RWPE1 (cell line): ENCODE measurements at places on chromosomes 11 and 22.
A peak's percentile ranks its signal among the peaks of the same experiment; 100 is the strongest.

GRCh38 chr11:120229451-120230424 is 10.2 kb upstream of the POU2F3 start:
- DNase-seq = peak; percentile 63

- DNase-seq = no peak
Measured at GRCh38 chr11:126581871-126582648, 226.6 kb downstream of the ST3GAL4 start.

GRCh38 chr11:17354601-17354991 is 3.0 kb downstream of the NCR3LG1 start:
- peak; percentile 65 for DNase-seq

DNA sequence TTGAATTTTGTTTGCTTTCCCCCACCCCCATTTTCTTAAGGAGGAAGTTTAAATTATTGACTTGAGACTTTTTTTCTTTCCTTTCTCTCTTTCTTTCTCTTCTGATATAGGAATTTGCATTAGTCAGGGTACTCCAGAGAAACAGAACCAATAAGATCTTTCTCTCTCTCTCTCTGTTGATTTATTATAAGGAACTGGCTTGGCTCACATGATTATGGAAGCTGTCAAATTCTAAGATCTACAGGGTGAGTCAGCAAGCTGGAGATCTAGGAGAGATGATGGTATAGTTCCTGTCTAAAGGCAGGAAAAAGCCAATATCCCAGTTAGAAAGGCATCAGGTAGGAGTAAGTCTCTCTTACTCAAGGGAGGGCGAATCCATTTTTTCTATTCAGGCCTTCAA is 64.0 kb downstream of the CCDC81 start:
- DNase-seq = no peak

GRCh38 chr11:80626721-80627120 is 1185.9 kb upstream of the TENM4 start:
- DNase-seq = no peak

DNA sequence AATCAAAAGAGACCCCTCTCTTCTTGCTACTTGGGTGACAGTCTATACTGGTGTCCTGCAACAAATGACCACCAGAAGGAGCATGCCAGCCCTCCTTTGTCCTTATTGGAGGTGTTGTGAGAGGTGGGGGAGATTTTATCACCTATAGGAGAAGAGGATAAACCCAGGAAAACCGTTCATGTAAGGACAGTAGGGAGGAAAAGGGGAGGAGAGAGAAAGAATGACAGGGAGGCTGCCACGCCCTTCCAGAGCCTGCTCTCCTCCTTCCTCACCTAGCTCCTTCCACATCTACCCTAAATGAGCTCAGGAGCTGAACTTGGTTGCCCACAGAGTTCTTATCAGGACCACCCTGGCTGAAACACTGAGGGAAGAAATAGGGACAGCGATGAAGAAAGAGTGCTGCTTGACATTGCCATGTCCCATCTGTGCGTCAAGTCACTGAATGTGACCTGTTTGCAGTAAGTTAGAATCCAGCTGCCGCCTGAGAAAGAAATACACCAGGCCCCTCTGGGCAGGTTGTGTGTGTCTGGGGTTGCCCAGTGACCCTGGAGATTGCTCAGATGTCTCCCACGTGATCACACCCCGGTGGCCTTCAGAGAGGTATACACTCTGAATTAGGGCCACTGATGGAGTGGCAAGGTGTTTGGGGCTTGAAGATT is 40.4 kb upstream of the ETS1 start:
- DNase-seq = no peak

DNA sequence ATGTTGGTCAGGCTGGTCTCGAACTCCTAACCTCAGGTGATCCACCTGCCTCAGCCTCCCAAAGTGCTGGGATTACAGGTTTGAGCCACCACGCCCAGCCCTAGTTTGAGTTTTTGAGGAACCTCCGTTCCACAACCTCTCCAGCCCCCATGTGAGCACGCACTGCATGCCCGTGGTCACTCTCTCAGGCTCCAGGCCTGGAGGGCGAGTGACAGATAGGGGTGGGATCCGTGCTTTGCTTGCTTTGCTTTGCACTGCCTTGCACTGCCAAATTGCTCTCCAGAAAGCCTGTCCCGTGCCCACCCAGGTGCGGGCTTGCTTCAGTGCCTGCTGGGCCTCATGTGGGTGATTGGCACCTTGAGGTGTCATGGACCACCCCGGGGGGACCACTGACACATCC is 29.9 kb downstream of the FGF4 start:
- DNase-seq = no peak

GRCh38 chr11:65578667-65579066 is 2.8 kb downstream of the EHBP1L1 start:
- DNase-seq = no peak

DNA sequence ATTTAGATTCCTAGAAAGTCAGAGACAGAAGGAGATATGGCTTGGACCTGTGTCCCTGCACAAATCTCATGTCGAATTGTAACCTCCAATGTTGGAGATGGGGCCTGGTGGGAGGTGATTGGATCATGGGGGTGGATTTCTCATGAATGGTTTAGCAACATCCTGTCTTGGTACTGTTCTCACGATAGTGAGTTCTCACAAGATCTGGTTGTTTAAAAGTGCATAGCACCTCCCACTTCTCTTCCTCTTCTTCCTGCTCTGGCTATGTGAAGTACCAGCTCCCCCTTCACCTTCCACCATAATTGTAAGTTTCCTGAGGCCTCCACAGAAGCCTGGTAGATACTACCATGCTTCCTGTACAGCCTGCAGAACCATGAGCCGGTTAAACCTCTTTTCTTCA is 27.6 kb upstream of the PAMR1 start:
- DNase-seq = no peak

GRCh38 chr22:46081036-46081830 is 69.1 kb upstream of the PPARA start:
- DNase-seq = no peak

DNA sequence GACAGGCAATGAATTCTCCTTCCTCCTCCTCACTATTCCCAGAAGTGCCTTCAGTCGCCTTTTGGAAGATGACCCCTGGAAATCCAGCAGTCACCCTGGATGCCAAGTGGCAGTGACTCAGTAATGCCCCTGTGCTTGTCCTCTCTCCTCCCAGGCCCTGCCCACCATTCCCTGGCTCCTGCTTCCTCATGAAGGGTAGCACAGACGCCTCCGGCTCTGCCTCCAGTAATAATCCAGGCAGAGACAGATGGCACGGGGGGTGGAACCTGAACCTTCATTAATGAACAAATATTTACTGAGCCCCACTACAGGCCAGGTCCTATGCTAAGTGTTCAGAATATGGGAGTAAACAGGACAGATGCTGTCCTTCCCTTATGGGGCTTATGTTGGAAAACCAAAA is 23.2 kb downstream of the SYT13 start:
- no peak for DNase-seq
